Central memory CD4-positive, alpha-beta T cell (primary cell): ENCODE measurements at places on chromosomes 4 and X.

- no peak for DNase-seq
These were observed 15.1 kb upstream of the INTS6L start for GRCh38 chrX:135505351-135505750.

DNA sequence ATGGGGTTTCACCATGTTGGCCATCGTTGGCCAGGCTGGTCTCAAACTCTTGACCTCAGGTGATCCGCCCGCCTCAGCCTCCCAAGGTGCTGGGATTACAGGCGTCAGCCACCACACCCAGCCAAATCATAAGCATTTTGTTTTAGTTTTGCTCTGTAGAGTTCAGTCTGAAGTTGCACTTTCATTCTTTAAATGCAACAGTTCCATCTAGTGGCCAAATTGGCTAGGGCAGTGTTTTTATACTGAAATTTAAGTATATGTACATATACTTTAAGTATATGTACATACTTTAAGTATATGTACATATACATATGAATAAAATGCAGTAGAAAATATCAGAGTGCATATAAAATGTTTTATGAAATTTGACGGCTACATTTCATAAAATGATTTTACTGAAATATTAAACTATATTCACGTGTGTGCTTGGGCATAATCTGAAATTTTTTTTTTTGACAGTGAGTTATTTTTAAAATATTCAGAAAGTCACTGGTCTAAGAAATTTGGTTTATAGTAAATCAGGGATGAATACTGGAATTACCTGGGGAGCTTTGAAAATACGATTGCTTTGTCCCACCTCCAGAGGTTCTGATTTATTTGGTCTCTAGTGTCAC is 145.5 kb downstream of the NWD2 start:
- peak; percentile 3 for DNase-seq

DNA sequence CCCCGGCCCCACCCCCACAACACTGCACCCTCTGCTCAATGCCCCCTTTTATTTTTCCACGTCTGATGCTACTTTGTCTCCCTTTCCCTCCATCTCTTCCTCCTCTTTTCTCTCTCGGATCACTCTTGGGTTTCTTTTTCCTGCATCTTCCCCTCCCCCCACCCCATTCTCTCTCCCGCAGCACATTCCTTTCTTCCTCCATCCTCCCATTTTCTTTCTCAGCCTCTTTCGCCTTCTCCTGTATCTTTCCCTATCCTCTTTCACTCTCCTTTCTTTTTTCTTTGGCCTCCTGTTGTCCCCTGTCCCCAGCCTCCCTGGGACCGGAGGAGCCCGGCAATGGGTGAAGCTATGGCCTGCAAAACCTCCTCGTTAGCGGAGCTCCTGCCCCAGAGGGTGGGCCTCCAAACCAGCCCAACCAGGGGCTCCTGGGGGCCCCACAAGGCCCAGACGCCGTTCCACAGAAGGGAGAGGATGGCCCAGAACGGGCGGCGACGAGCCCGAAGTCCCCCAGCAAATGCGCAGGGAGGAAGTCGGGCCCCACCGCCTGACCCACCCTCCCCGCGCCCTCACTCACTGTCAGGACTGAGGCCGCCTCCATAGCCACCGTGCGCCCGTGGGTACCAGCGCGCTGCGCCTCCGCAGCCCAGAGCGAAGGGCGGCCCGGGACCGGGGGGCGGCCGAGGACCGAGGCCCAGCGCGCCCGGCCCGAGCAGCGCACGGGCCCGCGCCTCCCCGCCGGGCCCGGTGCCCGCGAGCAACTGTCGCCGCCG is 807 bp downstream of the HMX1 start:
- DNase-seq: no peak

DNA sequence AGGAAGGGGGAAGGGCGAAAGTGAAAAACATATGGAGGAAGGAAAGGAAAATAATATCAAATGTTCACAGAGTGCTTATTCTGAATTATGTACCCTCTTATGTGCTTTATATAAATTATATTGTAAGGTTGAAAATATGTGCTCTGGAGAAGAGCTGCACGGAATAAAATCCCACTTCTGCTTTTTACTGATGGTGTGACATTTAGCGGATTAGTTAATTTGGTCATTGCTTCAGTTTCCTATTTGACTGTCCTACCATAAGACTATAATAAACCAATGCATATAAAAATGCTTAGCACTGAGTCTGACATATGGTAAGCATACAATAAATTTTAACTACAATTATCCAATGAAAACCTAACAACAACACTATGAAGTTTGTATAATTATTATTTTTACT is 86.2 kb downstream of the NPFFR2 start:
- no peak for DNase-seq

DNA sequence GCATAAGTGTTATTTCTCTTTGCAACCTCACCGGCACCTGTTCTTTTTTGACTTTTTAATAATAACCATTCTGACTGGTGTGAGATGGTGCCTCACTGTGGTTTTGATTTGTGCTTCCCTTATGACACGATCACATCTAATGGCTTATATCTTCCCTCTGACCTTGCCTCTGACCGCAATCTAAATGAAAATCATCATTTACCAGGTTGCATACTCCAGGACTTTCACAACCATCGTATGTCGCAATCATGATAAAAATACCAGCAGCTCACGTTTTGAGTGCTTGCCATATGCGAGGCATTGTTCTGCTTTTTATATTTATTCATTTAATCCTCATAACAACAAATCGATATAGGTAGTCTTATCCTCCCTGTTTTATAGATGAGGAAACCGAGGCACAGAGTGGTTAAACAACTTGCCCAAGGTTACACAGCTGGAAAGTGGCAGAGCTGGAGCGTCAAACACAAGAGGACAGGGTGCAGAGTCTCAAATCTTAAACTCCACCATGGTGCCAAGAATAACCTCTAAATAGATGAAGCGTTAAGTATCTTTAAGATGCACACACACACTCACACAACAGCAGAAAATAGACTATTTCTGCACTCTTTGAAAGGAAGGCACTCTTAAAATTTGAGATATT is 102.2 kb downstream of the SEL1L3 start:
- no peak for DNase-seq

- no peak for DNase-seq
These were observed 100.5 kb downstream of the NAA11 start for GRCh38 chr4:79225360-79225759.

DNA sequence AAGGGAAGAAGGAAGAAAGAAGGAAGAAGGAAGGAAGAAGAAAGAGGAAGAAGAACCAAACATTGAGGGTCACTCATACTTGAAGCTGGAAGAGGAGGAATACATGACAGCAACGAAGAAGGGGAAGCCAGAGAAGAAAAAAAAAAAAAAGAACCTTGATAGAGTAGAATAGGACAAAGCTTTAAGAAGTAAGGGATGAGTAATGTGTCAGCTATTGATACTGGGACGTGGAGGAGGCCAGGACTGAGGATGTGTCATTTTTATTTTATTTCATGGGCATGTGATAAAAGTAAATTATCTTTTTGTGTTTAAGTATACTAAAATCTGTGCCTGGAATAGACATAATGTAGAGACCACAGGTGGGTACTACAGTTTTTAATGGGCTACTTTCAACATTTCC is 6.4 kb downstream of the EDA2R start:
- DNase-seq: no peak

DNA sequence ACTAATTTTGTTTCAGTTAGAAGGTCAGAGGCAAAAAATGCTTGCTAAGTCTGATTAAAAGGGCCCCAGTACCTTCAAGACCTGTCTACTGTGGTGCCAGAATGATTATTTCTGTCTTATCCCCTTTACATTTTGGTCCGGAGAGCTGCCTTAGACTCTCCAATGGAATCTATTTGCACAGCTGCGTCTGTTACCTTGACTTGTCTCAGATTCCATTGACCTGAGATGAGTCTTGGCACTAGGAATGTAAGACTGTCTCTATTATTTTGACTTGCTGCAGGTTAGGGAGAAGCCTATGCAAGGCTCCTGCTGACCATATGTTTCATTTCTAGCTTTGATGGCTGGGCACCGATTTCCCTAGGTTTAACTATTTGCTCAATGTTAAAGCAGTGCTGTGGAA is 457.6 kb downstream of the KCTD8 start:
- no peak for DNase-seq

- DNase-seq: no peak
These were observed 2178.2 kb downstream of the ARAP2 start for GRCh38 chr4:34066126-34066525.

GRCh38 chr4:146389561-146389960 is 132.2 kb downstream of the SLC10A7 start:
- no peak for DNase-seq

GRCh38 chrX:131521824-131522223 is 22.1 kb upstream of the OR13H1 start:
- no peak for DNase-seq

- no peak for DNase-seq
These were observed 126.9 kb downstream of the CPZ start for GRCh38 chr4:8719421-8719820.

- DNase-seq: no peak
These were observed 94.8 kb downstream of the MAML3 start for GRCh38 chr4:140059159-140059558.

- no peak for DNase-seq
These were observed 355.0 kb upstream of the EMCN start for GRCh38 chr4:100872811-100873210.

DNA sequence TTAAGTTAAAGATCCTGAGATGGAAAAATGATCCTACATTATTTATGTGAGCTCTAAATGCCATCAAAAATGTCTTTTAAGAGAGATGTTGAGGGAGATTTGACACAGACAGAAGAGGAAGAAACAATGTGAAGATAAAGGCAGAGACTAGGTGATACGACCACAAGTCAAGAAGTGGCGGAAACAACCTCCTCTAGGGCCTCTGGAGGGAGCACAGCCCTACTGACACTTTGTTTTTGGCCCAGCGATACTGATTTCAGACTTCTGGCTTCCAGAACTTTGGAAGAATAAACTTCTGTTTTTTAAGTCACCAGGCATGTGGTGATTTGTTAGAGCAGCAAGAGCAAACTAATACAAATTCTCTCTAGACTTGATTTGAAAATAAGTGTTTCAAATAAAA is 1216.1 kb downstream of the FSTL5 start:
- no peak for DNase-seq

DNA sequence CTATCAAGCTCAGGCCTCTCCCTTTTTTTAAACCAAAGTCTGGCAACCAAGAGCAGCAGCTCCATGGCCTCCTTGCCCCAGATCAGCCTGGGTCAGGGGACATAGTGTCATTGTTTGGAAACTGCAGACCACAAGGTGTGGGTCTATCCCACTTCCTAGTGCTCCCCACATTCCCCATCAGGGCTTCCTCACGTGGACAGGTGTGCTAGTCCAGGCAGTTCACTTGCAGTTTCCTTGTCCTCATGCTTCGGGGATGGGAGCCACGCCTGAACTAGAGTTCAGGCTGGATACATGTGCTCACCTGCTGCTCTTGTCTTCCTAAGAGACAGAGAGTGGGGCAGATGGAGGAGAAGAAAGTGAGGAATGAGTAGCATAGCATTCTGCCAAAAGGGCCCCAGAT is 21.5 kb downstream of the SLC34A2 start:
- no peak for DNase-seq

DNA sequence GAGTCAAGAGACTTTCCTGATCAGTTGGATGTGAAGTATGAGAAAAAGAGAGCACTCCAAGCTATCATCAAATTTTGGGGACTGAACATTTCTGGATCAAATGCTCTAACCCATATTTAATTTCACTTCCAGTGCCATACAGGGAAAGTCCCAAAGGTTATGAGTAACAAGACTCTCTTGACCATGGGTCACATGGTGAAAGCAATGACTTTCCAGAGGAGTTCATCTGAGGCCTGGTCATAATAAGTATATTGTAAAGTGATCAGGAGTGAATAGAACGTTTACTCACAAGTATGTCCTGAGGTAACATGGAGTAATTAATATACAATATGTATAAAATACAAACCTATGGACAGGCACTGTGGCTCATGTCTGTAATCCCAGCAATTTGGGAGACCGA is 40.7 kb upstream of the ARMCX5 start:
- no peak for DNase-seq

DNA sequence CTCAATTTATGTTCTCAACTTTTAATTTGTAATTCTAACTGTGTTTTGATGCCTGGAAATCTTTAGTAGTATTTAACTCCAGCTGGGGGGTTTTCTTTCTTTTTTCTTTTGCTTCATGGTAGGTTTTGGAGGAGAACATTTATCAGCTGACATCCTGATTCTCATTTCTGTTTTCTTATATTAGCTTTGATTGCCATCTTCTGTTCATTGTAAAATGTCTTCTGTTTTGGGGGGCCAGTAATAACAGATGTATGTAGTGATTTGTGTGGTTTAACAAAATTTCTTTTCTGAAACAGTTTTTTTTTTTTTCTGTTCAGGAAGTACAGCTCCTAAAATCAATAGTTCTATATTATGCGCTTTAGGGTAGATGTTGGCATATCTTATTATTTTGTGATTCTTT is 182.2 kb downstream of the GABRB1 start:
- no peak for DNase-seq

GRCh38 chrX:104565791-104566680 is at the start of gene IL1RAPL2:
Gene IL1RAPL2, plus strand, starts transcription at chrX:104566199.
- no peak for DNase-seq

GRCh38 chrX:111917591-111917990 is 41.6 kb downstream of the TRPC5OS start:
- no peak for DNase-seq

DNA sequence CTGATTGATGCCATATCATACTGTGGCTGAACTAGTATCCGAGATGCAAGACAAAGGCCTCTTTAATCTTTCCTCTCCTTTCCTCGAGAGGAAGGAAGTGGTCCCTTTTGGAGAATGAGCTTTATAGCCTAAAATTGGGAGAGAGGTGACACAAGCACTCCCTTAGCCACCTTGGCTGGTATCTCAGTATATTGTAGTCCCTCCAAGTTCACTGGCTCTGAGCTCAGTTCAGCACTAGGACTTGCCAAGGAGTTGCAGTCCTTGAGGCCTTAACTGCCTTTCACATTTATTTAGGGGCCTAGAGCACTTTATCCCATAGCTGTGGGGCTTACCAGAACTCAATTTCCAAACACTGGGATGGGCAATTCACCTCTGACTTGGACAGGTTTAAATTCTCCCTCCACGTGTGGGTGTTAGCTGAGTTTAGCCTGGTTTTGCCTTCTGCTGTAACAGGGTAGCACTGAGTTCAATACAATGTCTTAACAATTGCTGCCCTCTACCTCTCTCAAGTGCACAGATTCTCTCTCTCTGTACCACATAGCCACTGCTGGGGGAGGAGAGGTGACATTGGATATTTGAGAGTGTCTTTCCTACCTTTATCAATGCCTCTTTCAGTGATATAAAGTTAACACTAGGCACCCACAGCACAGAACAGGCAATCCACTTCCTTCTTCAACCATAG is 216.4 kb downstream of the TECRL start:
- DNase-seq: no peak

DNA sequence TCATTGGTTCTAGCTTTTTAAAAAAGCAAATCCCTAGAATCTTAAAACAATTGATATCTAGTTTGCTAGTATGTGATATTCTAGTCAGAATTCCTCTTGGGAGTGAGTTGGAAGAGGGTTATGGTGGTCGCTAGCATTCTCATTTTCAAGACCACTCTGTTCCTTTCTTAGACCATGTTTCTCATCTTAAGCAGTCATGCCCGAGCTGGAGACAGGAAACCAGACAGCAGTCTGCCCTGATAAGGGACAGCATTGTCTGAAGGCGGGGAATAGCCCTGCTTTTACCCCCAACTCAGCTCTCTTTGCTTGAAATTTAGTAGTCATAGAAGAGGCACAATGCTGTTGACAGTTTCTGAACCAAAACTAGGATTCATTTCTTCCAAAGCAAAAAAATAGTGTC is 5.2 kb downstream of the KLF3 start:
- DNase-seq: no peak

- no peak for DNase-seq
These were observed 39.9 kb upstream of the VAMP7 start for GRCh38 chrX:155841232-155841631.
